Stimulated activated CD8-positive, alpha-beta memory T cell treated with anti-CD3 and anti-CD28 coated beads, Interleukin-7, amount 100 ng/mL, for 1 hour (primary cell): ENCODE measurements at places on chromosomes 13 and 19.

DNA sequence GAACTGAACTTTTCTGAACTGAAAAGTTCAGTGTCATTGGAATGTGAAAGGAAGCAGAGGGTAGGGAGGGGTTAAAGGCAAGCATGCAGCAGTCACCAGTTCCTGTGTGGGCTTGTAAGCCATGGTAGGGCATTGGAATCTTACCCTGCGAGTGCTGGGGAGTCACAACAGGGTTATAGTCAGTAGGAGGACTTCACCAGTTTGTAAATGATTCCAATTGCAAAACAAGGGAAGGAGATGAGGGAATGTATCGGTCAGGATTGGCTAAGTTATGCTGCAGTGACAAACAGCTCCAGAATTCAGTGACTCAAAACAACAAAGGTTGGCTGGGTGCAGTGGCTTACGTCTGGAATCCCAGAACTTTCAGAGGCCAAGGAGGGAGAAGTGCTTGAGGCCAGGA, 12.8 kb downstream of the LYPD3 start:
- no peak for DNase-seq

DNA sequence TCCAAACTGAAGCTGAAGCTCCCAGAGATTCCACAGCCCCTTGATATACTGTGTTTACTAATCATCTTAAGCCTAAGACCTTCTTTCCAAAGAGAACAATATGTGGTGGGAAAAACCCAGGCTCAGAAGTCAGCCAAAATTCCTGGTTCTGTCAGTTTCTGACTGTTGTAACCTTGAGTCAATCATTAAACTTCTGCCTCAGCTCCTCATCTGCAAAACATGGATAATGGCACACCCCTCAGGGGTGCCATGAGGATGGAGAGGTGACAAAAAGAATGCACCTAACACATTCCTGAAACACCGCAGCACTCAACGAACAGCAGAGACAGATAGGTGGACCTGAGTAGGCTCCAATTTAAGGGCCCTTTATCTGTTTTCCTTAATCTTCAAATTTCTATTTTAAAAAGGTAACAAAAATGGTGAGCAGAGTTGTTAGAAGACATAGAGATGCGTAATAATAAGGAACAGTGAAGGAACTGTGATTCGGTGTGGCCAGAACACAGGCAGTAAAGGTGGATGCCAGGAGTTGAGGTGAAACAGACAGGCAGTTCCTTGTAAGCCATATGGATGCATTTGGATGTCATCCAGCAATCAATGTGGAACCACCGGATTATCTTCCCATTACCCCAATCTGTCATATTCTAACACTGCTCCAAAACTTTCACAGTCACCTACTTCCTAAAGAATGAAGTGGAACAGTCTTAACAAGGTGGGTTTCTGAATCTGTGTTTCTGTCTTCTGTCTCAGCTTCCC, 56.6 kb upstream of the DOCK9 start:
- no peak for DNase-seq

- no peak for DNase-seq
These were observed 15.1 kb downstream of the BRCA2 start for GRCh38 chr13:32330441-32330840.

DNA sequence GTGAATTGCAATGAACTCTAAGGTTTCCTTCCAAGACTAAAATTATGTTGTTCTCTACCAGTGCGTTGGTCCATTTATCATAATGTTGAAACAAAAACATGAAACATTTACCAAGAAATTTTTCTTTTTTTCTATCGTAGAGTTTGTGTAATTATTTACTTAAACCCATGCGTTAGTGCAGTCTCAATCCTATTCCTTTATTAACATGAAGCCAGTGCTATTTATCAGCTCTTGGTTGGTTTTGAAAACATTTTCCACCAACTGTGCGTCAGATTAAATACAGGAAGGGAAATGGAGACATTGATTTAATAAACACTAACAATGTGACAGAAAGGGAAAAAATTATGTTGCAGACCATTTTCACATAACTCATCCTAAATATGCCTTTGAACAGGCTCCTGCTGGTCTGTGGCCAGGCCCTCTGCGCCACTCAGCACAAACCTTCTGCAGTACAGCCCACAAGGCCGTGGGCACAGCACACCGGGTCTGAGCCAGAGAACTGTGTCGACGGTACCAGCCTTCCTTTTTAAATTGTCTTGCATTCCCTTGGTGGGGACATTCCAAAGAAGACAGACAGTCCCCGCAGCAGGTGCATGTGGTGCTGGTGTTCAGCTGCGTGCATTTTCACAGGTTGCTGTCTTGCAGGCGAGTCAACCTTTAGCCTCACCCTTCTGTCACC, 135.8 kb downstream of the SHISA2 start:
- no peak for DNase-seq

DNA sequence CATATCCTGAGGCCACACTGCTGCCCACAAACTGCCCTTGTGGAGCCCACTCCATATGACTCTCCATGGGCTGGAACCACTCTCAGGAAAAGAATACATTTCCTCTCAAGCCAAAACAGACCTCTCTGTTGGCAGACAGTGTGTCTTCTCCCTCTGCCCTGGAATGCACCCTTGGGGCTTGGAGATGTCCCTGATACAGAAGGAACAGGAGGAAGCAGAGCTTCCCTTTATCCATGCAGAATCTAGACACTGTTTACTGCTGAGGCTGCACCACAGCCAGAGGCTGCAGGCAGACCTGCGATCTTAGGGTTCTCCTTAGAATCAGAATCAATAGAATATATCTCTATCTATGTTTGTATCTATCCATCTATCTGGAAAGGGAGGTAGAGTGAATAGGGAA, 26.8 kb upstream of the CYP4F8 start:
- DNase-seq, result no peak

- DNase-seq, result no peak
These were observed 265.1 kb upstream of the EDNRB start for GRCh38 chr13:78183732-78184131.

DNA sequence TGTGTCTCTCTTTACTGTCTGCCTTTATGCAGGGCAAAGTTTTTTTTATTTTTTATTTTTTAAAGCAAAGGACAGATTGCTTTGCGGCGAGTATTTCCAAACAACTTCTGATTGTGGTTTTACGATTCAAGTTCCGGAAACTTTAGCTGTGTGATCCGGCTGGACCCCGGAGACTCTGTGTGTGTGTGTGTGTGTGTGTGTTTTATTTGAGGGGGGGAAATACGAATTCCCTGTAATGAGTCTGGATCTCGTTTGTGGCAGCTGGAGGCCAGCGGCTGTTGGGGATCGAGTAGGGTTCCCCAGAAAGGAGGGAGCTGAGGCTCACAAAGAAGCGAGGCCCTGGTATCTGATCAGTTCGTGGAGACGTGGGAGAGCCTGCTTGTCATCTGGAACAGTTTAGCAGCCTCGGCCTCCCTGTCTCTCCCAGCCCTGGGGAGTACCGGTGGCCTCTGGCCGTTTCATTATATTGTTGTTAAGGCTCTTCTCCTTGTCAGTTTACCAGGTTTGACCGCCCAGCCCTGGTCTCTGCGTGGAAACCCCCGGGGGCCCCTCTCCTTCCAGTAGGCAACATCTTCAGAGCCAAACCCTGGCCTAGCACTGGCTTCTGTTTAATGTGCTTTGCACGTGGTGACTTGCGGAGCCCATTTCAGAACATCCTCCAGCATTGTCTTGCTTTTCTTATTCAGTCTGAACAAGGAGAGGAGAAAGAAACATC, 1.3 kb downstream of the FARP1 start:
- DNase-seq, result no peak
